Glutamatergic neuron (in vitro differentiated cells): ENCODE measurements at places on chromosomes 12 and 14.

- no peak for DNase-seq
Observed at GRCh38 chr12:100413001-100413400, 56.1 kb downstream of the SLC17A8 start.

DNA sequence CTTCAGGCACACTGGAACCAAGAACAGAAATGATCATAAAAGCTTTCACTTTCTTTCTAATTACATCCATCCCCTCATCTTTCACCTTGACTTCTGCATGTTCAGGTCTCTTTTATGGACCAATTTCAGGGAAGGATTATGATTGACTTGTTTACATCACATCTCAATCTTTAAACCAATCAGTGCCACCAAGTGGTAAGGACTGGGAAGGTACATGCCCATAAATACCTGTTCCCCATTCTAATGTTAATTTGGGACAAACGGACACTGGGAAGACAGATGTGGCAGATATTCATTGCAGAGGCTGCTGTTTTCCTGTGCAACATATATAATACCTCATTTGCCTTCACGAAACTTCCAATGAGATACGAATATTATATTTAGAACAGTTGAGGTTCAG, 978.1 kb downstream of the GALC start:
- no peak for DNase-seq

GRCh38 chr12:118704527-118705241, 276.7 kb upstream of the SRRM4 start:
- DNase-seq = no peak

DNA sequence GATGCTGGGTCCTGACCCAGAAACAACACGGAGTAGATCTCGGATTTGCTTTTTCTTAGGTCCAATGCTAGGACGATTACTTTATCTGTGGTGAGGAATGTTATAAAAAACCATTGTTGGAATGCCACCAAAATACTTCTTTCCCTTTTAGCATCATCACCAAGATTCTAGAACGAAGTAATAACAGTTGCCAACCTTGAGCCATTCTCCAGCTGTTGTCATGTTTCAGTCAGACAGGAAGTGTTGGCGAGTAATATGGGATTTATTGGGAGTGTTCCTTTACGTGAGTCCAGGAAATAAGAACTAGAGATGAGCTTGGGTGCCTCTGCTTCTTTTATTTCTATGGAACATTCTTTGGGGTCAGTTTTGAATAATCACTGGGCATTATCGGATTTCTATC, 892.9 kb downstream of the DIO2 start:
- no peak for DNase-seq

- DNase-seq = no peak
Observed at GRCh38 chr14:64279704-64280668, 14.2 kb downstream of the ESR2 start.
